Glomerular endothelial cell (primary cell): ENCODE measurements at places on chromosomes 13 and 19. TPM values are rescaled to one million over a fixed set of nuclear protein-coding genes. Genes with fewer than 3 reads are reported as not detected.

SHD gene
- total RNA-seq: not detected in 2 replicates

NRTN gene
- total RNA-seq: not detected in 2 replicates

HSH2D gene
- total RNA-seq: not detected in 2 replicates

THSD8 gene
- total RNA-seq: not detected in 2 replicates

FGF14 gene
- total RNA-seq: 0.06 TPM in 1 of 2 replicates, not detected in the other

USF2 gene
- 73.1 and 80.6 TPM in 2 replicates for total RNA-seq

CYP2F1 gene
- total RNA-seq: not detected in 2 replicates

POGLUT2 gene
- 20.6 and 22.1 TPM in 2 replicates for total RNA-seq

CCNA1 gene
- 5.7 and 7.0 TPM in 2 replicates for total RNA-seq

ZNF723 gene
- not detected in 2 replicates for total RNA-seq

SMG9 gene
- total RNA-seq: 21.3 and 24.5 TPM in 2 replicates

CYP2A7 gene
- total RNA-seq: not detected in 2 replicates

ZNF568 gene
- 5.3 and 12.0 TPM in 2 replicates for total RNA-seq

CEACAM7 gene
- total RNA-seq: not detected in 2 replicates

PTH2 gene
- not detected in 2 replicates for total RNA-seq

DAPK3 gene
- total RNA-seq: 208 and 281 TPM in 2 replicates

CATSPERD gene
- total RNA-seq: not detected in 2 replicates

ZNF471 gene
- 2.2 and 2.8 TPM in 2 replicates for total RNA-seq

MUC16 gene
- total RNA-seq: not detected in 2 replicates

KLK7 gene
- total RNA-seq: not detected in 2 replicates

INSL3 gene
- total RNA-seq: not detected in 2 replicates

PLPP2 gene
- total RNA-seq: 13.9 and 30.5 TPM in 2 replicates

C19orf85 gene
- total RNA-seq: not detected in 2 replicates

SMIM17 gene
- 0.58 and 1.2 TPM in 2 replicates for total RNA-seq

OR7D2 gene
- 0.35 TPM in 1 of 2 replicates, not detected in the other for total RNA-seq

SIGLEC11 gene
- total RNA-seq: 0.06 TPM in 1 of 2 replicates, not detected in the other

ZNF420 gene
- total RNA-seq: 4.3 and 7.5 TPM in 2 replicates

AP1M2 gene
- 1.4 and 3.0 TPM in 2 replicates for total RNA-seq

GARIN5A gene
- 0.39 TPM in 1 of 2 replicates, not detected in the other for total RNA-seq

CEACAM20 gene
- not detected in 2 replicates for total RNA-seq

ZNF560 gene
- total RNA-seq: 0.15 and 0.23 TPM in 2 replicates

KBTBD6 gene
- 5.8 and 6.2 TPM in 2 replicates for total RNA-seq

CGB2 gene
- total RNA-seq: not detected in 2 replicates

CELF5 gene
- total RNA-seq: 0.41 TPM in 1 of 2 replicates, not detected in the other

LCP1 gene
- 1.4 and 2.3 TPM in 2 replicates for total RNA-seq

LMTK3 gene
- total RNA-seq: not detected in 2 replicates

GEMIN7 gene
- 33.6 and 45.6 TPM in 2 replicates for total RNA-seq

CPT1C gene
- total RNA-seq: 18.6 and 28.4 TPM in 2 replicates

PEAK3 gene
- total RNA-seq: 0.05 TPM in 1 of 2 replicates, not detected in the other

PALM3 gene
- total RNA-seq: not detected in 2 replicates

FXYD1 gene
- not detected in 2 replicates for total RNA-seq

LILRB1 gene
- 0.10 and 1.2 TPM in 2 replicates for total RNA-seq

ZNF418 gene
- 4.3 and 6.3 TPM in 2 replicates for total RNA-seq

DCT gene
- not detected in 2 replicates for total RNA-seq

DAND5 gene
- total RNA-seq: 0.05 TPM in 1 of 2 replicates, not detected in the other

MBD3L2 gene
- total RNA-seq: not detected in 2 replicates

ZNF441 gene
- total RNA-seq: 3.2 and 3.9 TPM in 2 replicates

SYT3 gene
- total RNA-seq: 0.53 and 0.82 TPM in 2 replicates
